ENCODE measurements at places on chromosomes 16 and 17.

DNA sequence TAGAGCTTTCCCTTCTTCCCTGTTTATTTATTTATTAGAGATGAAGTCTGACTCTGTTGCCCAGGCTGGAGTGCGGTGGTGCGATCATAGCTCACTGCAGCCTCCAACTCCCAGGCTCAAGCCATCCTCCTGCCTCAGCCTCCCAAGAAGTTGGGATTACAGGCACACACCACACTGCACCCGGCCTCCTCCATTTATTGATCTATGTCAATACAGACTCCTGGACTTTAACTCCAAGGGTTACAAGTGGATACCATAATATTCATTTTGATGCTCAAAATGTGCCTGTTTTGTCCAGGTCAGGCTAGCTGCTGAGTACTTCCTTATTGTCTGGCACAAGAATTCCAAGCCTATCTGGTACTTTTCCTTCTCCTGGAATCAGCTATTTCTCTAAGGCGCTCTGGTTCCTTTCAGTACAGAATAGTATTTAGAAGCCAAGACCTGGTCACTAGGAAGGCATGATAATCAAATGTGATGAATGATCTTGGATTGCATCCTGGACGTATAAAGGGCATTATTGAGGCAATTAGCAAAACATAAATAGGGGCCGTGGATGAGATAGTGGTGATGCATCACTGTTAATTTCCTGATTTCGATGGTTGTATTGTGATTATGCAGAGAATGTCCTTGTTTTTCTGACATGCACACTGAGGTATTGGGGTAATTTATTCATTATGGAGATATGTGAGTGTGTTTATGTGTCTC, 21.7 kb downstream of the IL4R start:
- H3K27me3 ChIP-seq = no peaks in the 10 kb centered on the region
- DNase-seq = no peak
- peaks cover 22% of the 10 kb centered on the region for H3K36me3 ChIP-seq
- H3K4me1 ChIP-seq = peaks cover 21% of the 10 kb centered on the region
- H3K27ac ChIP-seq = no peak overlapping the region
- no peak overlapping the region for H3K4me3 ChIP-seq

DNA sequence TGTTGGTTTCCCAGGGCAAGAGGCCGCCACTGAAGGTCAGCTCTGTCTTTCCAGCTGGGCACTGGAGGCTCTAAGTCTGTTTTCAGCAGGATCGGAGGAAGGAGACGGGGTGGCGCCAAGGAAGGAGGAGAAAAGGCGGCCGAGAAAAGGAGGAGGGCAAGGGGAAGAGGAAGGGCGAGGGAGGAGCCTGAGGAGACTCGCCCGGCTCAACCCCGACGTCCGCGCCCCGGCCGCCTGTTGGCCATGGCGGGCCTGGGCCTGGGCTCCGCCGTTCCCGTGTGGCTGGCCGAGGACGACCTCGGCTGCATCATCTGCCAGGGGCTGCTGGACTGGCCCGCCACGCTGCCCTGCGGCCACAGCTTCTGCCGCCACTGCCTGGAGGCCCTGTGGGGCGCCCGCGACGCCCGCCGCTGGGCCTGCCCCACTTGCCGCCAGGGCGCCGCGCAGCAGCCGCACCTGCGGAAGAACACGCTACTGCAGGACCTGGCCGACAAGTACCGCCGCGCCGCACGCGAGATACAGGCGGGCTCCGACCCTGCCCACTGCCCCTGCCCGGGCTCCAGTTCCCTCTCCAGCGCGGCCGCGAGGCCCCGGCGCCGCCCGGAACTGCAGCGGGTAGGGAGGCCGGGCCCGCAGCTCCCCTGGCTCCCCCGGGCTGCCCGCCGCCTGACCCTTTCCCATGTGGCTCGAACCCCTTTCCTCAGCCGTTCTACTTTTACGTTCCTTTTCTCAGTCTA, at the start of gene RNF135:
TSS of gene RNF135 (plus strand) at position 209 of the 737 bp plus-strand sequence. CDS start at position 244, 35 bp downstream.
- H3K36me3 ChIP-seq = peaks cover 8% of the 10 kb centered on the region
- H3K4me3 ChIP-seq = peak within 1 kb of the TSS; percentile 97
- H3K27me3 ChIP-seq = peaks cover 5% of the 10 kb centered on the region
- H3K27ac ChIP-seq = peak within 1 kb of the TSS; percentile 67

GRCh38 chr17:74128456-74129211, 74.8 kb upstream of the RPL38 start:
- peaks cover 2% of the 10 kb centered on the region for H3K27me3 ChIP-seq
- DNase-seq = no peak
- no peak overlapping the region for H3K4me3 ChIP-seq
- peaks cover 13% of the 10 kb centered on the region for H3K4me1 ChIP-seq
- no peak overlapping the region for H3K27ac ChIP-seq
- no peaks in the 10 kb centered on the region for H3K36me3 ChIP-seq

DNA sequence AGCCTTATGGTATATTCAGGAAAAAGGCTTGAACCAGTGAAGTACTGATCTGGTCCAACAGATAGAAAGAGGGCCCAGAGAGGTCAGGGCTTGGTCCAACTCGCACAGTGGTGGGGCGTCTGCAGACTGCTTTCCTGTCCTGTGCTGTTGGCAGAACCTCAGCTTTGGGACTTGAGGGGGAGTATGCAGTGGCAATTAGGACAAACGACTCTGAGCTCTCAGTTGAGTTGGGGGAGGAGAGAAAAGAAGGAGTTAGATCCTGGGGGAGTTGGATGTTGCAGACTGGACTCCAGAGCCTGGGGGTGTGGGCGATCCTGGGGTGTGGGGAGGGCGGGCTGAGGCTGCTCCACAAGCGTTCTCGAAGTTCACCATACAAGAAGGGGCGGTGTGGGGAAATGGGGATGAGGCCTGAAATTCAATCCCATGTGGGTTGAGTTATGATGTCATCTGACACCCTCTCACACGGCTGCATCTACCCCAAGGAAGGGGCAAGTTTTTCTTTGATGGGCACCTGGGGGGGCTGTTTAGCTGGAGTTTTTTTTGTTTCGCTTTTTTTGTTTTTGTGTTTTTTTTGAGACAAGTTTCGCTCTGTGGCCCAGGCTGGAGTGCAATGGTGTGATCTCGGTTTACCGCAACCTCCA, 14.6 kb downstream of the GRB7 start:
- no peaks in the 10 kb centered on the region for H3K36me3 ChIP-seq
- H3K4me3 ChIP-seq = no peak overlapping the region
- H3K27me3 ChIP-seq = peaks cover 3% of the 10 kb centered on the region
- DNase-seq = no peak

- H3K27ac ChIP-seq = no peak overlapping the region
- no peak overlapping the region for H3K4me3 ChIP-seq
- H3K27me3 ChIP-seq = peaks cover 8% of the 10 kb centered on the region
- H3K36me3 ChIP-seq = peaks cover 19% of the 10 kb centered on the region
- no peak for DNase-seq
Observed at GRCh38 chr17:80795754-80796153, 195.9 kb upstream of the CHMP6 start.

- H3K36me3 ChIP-seq = no peaks in the 10 kb centered on the region
- H3K27ac ChIP-seq = no peak overlapping the region
- peaks cover 1% of the 10 kb centered on the region for H3K27me3 ChIP-seq
- H3K4me3 ChIP-seq = no peak overlapping the region
- DNase-seq = no peak
Observed at GRCh38 chr17:70071127-70071526, 3.9 kb upstream of the KCNJ16 start.

GRCh38 chr17:17693253-17694168, 12.3 kb downstream of the RAI1 start:
- H3K27me3 ChIP-seq = peaks cover 25% of the 10 kb centered on the region

DNA sequence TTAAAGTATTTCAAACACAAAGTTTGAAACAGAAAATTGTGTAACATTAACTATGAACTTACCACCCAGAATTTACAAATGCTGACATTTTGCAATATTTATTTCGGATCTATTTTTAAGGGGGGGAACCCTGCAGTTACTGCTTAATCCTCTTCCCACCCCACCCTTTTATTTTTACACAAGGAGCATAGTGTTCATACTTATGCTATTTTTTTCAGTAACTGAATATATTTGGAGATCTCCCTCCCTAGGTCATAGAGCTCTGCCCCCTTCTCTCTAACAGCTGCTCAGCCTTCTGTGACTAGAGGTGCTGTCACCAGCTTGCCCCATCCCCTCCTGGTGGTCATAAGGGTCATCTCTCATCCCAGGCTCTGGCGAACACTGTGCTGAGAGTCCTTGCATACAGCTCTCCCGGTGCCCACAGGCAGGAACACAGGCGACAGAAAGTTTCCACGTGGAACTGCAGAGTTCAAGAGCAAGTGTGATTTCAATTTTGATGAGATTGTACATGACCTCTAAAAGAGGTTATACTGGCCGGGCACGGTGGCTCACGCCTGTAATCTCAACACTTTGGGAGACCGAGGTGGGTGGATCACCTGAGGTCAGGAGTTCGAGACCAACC, 44.2 kb downstream of the SNX20 start:
- no peaks in the 10 kb centered on the region for H3K36me3 ChIP-seq
- no peak overlapping the region for H3K4me3 ChIP-seq
- peaks cover 4% of the 10 kb centered on the region for H3K27me3 ChIP-seq
- no peak overlapping the region for H3K27ac ChIP-seq

- DNase-seq = no peak
- H3K27me3 ChIP-seq = peaks cover 3% of the 10 kb centered on the region
- H3K36me3 ChIP-seq = peaks cover 54% of the 10 kb centered on the region
Observed at GRCh38 chr17:28612531-28612930, 1.5 kb downstream of the RSKR start.

DNA sequence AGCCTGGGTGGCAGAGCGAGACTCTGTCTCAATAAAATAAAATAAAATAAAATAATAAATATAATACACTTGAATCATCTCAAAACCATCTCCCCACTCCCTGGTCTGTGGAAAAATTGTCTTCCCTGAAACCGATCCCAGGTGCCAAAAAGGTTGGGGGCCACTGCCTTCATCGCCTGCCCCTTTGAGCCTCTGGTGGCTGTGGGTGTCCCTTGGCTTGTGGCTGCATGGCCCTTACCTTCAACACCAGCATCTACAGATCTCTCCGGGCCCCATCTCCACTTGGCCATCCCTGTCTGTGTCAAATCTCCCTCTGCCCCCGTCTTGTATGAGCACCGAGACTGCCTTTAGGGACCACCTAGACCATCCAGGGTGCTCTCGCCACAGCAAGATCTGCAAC, 177.3 kb downstream of the SEC14L1 start:
- H3K36me3 ChIP-seq = no peaks in the 10 kb centered on the region
- H3K4me1 ChIP-seq = peaks cover 28% of the 10 kb centered on the region
- no peak overlapping the region for H3K4me3 ChIP-seq
- peaks cover 10% of the 10 kb centered on the region for H3K27me3 ChIP-seq
- no peak for DNase-seq
- H3K27ac ChIP-seq = no peak overlapping the region

DNA sequence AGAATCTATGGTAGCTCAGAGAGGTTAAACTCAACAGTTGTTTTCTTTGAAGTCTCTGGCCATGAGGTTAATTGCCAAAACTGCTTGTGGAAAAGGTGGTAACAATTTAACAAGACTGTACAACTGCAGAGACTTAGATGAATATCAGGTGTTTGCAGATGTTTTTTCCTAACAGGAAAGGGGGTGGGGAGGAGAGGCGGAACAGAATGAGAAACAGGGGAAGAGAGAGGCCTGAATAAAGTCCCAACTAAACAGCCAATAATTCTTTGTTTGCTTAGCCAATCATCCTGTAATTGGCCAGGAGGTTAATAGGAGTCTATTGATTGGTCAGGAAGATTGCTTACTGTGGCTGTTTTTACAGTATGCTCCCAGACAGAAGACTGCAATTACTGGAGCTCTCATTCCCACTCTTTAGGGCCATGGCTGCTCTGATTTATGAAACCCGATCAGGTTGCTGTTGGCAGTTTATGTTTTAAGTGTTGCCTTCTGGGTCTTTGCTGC, 249.7 kb upstream of the TBX2 start:
- no peak for DNase-seq
- H3K27me3 ChIP-seq = peaks cover 1% of the 10 kb centered on the region
- H3K4me1 ChIP-seq = peaks cover 52% of the 10 kb centered on the region

GRCh38 chr16:46972429-46973206, 856 bp downstream of the DNAJA2 start:
- H3K27ac ChIP-seq = peak overlapping the region; percentile 95
- DNase-seq = peak; percentile 39
- peaks cover 17% of the 10 kb centered on the region for H3K4me1 ChIP-seq
- peak overlapping the region; percentile 93 for H3K4me3 ChIP-seq
- peaks cover 10% of the 10 kb centered on the region for H3K27me3 ChIP-seq

GRCh38 chr17:66989579-66989978, 25.1 kb downstream of the CACNG4 start:
- H3K4me3 ChIP-seq = no peak overlapping the region
- H3K36me3 ChIP-seq = no peaks in the 10 kb centered on the region
- no peaks in the 10 kb centered on the region for H3K4me1 ChIP-seq
- no peaks in the 10 kb centered on the region for H3K27me3 ChIP-seq

DNA sequence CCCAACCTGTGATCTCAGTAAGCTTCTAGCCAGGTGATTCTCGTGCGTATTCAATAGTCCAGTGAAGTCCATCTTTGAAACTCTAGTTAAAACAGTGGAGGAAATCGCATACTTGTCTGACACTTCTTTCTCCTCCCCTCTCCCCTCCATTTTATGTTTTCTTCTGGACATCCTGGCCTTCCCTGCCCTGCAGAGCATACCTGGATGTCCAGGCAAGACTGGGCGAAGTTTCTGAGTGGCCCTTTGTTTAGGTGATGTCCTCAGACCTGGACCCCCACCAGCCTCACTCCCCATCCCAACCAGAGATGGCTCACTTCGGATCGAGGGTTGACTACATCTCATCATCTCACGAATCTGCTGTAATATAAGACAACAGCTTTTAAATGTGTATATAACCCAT, 65.7 kb downstream of the CCDC182 start:
- DNase-seq = no peak
- H3K27me3 ChIP-seq = no peaks in the 10 kb centered on the region
- H3K27ac ChIP-seq = no peak overlapping the region

DNA sequence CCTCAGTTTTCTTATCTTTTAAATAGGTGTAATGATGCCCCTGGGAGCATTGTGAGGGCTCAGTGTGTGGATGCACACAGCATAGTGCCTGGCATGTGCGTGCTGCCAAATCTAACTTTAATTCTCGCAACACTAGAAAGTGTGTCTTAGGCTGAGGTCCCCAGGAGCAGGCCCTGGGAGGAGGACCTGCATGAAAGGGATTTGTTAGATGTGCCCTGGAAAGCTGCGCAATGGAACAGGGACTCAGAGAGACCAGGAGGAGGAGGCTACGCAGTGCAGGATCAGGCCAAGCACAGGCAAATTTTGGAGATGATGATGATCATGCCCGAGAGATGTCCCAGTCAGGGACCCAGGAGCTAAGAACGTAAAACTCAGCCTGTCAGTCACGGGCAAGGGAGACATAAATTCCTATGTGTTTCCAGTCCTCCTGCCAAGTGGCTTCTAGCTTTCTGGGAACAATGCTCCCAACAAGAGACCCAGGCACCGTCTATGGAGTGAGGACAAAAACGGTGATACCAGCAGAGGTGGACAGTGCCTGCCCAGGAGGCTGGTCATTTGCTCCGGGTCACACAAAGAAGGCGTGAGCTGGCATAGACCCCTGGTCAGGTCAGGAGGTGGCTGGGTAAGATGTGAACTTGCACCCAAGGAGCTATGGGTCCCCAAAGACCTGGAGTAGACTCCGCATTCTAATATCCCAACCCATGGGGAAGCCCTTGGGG, 352.2 kb upstream of the TNRC6C start:
- DNase-seq = no peak
- H3K27ac ChIP-seq = no peak overlapping the region
- peaks cover 2% of the 10 kb centered on the region for H3K4me1 ChIP-seq
- no peak overlapping the region for H3K4me3 ChIP-seq

Measured in endothelial cell (in vitro differentiated cells).